CD8-positive, alpha-beta memory T cell (primary cell): ENCODE measurements at places on chromosomes 1 and 21.

- no peak for DNase-seq
These were observed 21.4 kb downstream of the CNST start for GRCh38 chr1:246587606-246588005.

GRCh38 chr21:45735259-45736000 lies 91.9 kb downstream of the PCBP3 start:
- no peak for DNase-seq

DNA sequence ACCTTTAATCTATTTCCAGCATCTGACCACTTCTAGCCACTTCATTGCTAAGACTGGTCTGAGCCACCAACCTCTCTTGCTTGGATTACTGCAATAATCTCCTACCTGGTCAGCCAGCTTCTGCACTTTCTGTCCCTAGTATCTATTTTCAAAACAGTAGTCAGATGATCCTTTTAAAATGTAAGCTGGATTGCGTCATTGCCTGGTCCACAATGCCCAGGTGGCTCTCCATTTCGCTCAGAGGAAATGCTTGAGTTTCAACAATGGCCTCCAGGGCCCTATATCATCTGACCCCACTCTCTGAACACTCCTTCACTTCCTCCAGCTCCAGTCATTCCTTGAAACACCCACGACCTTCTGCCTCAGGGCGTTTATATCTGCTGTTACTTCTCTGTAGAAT lies 2.3 kb downstream of the FYB2 start:
- no peak for DNase-seq

DNA sequence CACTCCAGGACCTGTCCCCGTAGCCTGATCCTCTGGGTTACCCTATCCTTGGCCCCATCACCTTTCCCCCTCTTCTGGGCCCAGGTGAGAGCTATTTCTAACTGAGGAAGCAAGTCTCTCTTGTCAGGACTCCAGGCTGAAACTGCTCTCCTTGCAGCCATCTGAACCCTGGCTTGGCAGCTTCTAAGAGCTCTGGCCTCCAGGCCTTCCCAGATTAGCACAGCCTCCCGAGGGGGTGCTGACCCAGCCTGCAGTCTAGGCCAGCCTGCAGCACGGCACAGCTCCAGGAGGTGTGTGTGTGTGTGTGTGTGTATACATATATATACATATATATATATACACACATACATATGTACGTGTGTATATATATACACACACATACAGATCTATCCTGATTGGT lies 17.4 kb downstream of the CACNA1S start:
- no peak for DNase-seq

GRCh38 chr1:113207019-113207418 lies 134.0 kb downstream of the LRIG2 start:
- no peak for DNase-seq

DNA sequence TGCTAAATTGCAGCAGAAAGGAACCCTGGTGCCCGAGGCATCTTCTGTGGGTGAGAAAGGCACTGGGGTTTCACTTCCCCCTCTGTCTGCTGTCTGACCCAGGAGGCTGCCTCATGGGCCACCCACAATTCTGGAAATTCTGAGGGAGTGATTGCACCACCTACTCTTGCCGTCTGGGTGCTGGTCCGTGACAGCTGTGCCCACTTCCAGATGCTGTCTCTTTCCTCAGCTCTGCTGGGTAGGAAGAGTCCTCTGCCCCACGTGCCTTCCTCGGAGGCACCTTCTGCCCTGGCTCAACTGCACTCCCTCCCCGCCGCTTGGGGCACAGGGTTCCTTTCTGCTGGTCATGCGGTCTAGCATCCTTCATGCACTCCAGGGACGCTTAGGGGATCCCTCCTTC lies 96.3 kb downstream of the ARHGEF10L start:
- no peak for DNase-seq

DNA sequence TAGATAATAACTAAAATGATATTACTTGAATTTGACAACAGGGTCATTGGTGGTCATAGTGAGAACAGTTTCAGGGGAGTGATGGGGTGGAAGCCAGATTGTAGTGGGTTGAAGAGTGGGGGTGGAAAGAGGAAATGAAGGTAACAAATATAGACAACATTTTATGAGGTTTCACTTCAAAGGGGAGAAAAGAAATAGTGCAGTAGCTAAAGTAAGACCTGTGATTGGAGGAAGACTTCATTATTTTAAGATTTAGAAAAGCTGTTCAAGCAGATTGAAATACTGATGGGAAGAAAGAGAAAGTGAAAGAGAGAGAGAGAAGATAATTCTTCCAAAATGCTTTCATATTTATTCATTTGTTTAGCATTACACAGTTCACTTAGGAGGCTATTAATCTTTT lies 52.0 kb upstream of the KCNA3 start:
- no peak for DNase-seq

DNA sequence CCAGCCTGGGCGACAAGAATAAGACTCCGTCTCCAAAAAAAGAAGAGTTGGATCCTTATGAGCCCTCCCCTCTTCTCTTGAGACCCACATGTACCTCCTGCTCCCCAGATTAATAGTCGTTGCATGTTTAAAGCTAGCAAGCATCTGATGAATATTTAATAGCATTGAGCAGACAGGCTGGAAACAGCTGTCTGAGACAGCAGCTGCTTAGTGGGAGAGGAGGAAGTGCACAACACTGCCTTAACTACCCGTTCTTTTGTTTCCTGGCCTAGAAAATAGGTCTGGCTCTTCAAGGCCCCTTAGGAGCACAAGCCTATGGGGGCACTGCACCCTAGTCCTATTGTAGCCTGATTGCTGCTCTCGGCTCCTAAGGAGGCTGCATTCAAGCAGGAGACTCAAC lies 17.3 kb upstream of the TMEM39B start:
- DNase-seq, result no peak

- DNase-seq, result no peak
These were observed 241.4 kb downstream of the TOMM20 start for GRCh38 chr1:234887016-234887900.

- DNase-seq, result no peak
These were observed 171.9 kb downstream of the SMYD3 start for GRCh38 chr1:246335151-246335550.

DNA sequence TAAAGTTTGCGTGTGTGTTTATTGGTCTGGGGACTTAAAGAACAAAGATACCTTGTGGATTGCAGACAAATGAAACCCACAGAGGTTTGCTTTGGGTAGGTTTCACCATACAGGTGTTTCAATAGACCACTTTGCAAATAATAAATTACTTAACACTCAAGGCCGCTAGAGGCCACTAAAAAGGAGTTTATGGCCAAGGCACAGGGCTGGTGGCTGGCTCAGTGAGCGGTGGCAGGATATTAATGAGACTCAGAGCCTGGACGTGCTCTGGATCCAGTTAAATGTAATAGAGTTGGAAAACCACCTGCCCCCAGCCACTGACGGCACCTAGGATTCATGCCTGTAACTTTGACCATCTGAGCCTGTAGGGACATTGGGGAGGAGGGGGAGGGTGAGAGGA lies 44.5 kb downstream of the LRRC38 start:
- no peak for DNase-seq

GRCh38 chr1:3134381-3135072 lies 65.5 kb downstream of the PRDM16 start:
- DNase-seq, result no peak

GRCh38 chr1:201634261-201634660 lies 95.3 kb downstream of the NAV1 start:
- DNase-seq, result no peak

GRCh38 chr1:163046071-163046470 lies 23.1 kb upstream of the RGS4 start:
- no peak for DNase-seq

- no peak for DNase-seq
These were observed 97.3 kb downstream of the TTLL7 start for GRCh38 chr1:83901547-83902155.

DNA sequence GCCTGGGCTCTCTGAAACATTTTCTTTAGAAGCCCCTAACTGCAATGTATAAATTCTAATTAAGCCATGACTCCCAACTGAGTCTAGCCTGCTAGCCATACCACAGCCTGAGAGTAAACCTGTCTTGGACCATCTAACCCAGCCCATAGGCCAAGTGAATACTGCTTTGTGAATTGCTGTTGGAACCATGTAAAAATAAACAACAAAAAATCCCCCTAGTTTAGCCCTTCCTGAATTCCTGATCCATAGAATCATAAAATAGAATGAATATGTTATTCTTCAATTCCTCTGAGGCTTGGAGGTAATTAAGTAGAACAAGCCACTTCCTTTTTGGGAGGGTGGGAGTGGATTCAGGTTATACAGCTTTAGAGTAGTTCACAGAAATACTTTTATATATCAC lies 1496.4 kb downstream of the MRPL39 start:
- no peak for DNase-seq

GRCh38 chr1:40308036-40308727 lies 8.9 kb downstream of the COL9A2 start:
- no peak for DNase-seq

DNA sequence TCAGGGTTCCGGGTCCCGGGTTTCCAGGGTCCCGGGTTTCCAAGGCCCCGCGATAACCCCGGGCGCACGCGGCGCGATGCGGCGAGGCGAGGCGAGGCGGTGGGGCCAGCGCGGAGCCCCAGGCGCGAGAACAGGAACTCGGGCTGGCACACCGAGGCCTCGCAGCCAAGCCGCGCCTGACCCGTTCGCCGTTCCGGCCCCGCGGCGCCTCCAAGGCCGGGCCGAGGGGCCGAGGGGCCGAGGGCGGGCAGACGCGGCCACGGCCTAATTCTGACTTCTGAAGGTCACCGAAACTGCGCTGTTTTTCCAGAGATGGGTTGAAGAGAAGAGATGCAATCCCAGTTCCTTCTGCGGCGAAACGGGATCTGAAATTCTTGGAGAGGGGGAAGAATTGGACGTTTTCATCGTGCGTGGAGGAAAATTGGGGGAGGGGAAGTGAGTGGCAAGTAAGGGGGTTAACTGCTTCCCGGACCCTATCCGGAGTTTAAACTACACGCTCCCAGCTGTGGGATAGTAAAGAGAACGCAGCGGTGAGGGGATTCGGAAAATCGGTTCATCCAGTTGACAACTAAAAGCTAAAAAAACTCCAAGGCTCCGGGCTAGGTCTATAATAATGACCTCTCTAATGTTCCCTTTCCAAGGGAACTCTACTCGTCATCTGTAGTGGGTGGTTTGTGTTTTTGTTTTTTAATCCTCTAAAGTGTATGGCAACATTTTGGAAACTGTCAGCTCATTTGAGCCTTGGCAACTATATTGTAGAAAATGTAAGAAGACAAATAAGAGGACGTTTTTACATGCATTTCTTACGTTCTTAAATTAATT lies 8.2 kb downstream of the TBX15 start:
- DNase-seq, result no peak
